ENCODE measurements at places on chromosomes 16 and 17. TPM values are rescaled to one million over a fixed set of nuclear protein-coding genes. Genes with fewer than 3 reads are reported as not detected.

DNA sequence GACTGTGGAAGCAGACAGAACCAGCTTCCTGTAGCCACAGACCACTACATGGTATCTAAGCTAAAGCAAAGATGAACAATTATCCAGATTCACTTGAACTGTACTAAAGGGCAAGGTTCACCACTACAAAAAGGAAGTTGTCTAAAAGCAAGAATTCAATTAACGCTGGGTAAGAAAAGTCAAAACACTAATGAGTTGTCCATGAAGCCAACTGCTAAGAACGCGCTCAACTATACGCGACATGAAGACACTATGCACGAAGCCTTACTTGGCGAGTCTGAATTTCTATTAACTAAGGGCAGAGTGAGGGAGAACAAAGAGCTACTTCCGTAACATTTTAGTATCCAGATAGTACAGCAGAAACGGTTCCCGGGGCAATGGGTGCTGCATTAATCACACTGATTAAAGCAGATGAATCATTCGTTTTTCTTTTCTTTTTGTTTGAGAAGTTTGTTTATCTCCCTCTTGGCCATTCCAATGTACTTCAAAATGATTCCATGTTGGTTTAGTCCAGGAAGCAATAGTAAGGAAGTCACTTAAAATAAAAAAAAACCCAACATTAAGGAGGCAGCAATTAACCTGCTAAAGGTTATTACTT lies 2.8 kb upstream of the RPS15A start:
- DNase-seq = no peak

- no peak for DNase-seq
Observed at GRCh38 chr17:16329519-16330271, 23.6 kb downstream of the CENPV start.

DNA sequence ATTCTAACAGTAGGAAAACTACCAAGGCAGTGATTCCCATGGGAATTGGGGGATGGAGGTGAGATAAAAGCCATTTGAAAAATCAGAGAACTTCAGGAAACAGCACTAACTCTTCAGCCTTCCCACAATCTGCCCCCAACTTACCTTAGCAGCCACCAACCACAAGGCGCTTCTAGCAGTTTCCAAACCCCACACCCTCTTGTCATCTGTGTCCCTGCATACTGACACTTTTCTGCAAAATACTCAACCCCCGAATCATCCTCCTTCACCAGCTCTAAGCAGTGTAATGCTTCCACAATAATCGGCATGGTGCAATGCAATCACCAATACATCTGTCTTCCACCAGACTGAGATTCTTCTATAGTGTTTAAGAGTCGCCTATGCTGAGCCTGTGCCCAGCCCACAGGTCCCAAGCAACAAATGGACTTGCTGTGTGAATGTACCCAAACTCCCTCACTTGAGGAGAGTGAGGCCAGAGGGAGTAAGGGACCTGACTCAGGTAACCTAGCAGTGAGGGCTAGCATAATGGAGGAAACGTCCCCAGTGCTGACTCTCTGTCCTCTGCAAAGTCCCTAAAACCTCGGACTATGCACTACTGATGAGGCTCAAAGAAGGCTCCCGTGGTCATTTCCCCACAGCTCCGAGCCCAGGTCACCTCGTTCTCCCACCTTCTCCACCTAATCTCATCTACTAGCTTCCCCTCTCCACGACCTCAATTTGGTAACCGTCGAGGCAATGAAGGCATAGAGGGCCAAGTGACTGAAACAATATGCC lies 943 bp downstream of the DYNC1LI2 start:
- DNase-seq = no peak

DNA sequence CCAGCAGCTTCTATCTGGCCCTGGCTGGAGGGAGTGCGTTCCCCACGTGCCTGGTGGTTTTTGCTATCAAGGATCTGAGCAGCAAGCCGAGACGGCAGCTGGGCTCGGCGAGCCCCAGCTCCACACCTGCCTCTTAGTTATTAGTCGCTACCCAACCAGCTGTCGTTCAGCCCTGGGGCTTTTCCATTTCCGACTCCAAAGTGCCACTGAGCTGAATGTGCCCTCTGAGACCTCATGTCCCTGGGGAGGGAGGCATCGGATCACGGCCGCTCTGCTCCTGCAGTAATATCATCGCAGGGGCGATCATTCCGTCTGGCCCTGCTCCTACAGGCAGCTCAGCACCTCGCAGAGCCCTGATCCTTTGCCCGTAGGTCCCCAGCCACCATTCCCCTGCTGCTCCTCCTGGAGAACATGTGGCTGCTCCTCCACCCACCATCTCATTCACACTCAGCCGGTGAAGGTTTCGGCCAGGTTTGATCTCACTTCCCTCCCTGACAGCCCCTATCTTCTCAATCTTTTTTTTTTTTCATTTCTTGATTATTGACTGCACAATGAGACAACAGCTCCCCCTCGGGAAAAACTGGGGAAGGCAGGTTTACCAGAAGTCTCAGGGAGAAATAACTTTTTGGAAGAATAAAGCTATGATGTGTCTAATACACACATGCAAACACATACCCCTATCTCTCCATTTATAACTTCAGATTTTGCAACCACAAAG lies 86.7 kb downstream of the ZFHX3 start:
- DNase-seq = peak; percentile 29

The ACSM2A gene
- not detected for total RNA-seq
